ENCODE measurements at places on chromosomes 6 and 20.

DNA sequence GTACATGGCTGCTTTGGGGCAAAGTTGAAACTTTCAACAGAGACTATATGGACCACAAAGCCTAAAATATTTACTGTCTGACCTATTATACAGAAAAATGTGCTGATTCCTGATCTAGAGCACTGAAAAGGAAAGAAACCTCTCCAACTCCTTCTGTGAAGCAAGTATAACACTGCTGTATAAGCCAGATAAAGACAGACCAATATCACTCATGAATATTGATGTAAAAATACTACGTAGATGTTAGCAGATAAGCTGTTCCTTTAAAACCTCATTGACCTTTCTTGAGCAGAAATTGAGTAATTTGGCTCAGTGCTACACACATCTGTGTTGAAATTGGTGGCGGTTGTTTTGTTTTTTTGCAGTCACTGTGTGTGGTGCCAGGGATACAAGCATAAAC, 69.9 kb upstream of the HDAC2 start:
- no peak for DNase-seq

- DNase-seq = no peak
Observed at GRCh38 chr6:13474360-13474759, 13.0 kb downstream of the GFOD1 start.

DNA sequence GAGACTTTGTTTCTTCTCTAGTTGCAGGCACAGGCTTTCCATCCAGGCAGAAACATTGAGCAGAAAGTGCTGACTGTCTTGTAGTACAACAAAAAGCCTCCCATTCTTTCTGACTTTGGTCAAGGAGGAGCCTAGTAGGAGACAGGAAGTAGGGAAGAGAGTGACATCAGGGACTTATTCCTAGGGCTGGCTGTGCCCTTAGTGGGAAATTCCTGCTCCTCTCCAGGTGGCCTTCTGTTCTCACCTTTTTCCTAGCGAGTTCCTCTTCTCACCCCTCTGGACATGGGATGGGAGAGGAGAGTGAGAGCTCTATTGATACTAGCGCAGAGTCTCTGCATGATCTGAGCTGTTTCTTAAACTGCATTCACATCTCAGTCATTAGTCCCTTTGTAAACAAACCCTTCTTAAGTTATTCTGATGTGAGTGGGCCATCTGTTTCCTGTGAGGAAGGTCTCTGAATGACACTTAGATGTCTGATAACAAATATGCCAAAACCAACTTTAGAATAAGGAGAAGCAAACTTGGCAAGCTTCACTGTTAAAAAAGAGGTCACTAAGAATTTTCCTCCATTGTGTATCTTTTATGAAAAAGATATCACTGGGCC, 455.0 kb downstream of the GJA1 start:
- no peak for DNase-seq

DNA sequence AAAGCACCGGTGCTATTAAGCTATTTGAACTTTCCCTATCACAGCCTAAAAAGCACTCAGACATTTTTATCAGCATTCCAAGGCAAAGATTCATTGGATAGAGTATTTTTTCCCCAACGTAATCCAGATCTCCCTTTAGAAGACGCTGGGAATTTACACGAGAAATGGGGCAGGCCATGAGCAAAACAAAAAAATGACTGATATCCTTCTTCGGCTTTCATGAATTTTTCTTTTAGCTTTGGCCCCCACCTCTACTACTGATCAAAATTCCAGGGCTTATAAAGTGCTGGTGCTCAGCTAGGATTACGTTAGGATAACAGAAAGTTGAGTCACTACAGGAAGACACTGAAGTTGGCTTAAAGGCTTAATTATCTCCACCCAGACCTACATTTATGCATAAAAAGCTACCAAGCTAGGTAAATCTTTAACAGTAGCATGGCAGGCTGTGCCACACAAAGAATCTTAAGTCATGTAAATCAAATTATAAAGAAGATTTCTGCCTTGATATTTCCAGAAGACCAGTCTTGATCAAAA, 418.5 kb upstream of the BTBD3 start:
- DNase-seq = no peak

GRCh38 chr20:7272512-7272911, 505.0 kb downstream of the BMP2 start:
- DNase-seq = no peak

GRCh38 chr6:126803769-126804168, 314.7 kb upstream of the RSPO3 start:
- DNase-seq = no peak

DNA sequence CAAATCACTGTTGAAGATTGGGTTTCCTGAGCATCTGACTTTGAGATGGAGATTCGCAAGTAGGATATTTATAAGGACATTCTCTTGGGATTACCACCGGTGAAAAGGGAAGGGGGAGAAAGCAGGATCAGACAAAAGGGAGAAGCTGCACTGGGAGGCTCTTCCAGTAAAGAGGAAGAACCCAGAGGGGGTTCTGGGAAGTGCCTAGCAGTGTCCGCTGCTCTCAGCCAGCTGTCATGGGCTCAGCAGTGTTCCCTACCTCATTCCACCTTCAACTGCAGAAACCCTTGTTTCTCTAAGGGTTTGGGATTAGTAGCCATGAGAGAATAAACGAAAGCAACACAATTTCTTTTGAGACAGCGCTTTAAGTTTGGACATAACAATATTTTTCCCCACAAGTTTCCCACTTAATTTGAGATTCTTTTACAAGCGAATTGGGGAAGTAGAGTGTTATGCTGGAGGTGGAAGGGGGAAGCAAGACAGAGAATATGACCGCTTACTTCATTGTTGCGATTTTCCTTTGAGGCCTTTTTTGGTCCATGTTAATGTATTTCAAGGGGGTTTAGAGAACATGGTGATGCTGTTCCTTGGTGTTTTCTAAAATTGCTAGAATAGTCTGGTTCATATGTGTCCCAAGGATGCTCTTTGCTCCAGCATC, 154.5 kb upstream of the SCGN start:
- DNase-seq = no peak

DNA sequence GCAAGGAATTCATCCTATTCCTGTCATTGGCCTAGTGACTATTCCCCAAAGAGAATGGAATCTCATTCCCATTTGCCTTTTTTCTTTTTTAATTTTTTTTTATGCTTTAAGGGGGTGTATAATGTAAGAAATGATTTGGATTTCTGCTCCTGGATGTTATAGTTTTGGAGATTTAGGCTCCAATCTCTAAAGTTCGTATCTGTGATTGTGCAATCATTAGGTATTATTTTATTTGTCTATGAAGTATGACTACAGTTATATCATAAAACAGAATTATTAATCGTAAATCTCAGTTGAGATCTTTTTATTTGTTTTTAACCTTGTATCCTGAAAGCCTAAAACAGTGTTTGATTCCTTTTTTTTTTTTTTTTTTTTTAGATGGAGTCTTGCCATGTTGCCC, 41.7 kb upstream of the EEF1A1 start:
- DNase-seq = no peak

GRCh38 chr6:163793011-163793983, 378.8 kb downstream of the QKI start:
- no peak for DNase-seq

Data from activated CD4-positive, alpha-beta memory T cell treated with anti-CD3 and anti-CD28 coated beads, Interleukin-2, amount 10 ng/mL, durations not matched to agents 7 days and 5 days (primary cell).